ENCODE measurements at places on chromosomes 6 and 20. TPM values are rescaled to one million over a fixed set of nuclear protein-coding genes. Genes with fewer than 3 reads are reported as not detected.

GRCh38 chr6:113292646-113293422, 564.3 kb upstream of the MARCKS start:
- H3K4me1 ChIP-seq = no peaks in the 10 kb centered on the region
- H3K27me3 ChIP-seq = no peaks in the 10 kb centered on the region
- no peak for DNase-seq
- H3K4me3 ChIP-seq = no peak overlapping the region

DNA sequence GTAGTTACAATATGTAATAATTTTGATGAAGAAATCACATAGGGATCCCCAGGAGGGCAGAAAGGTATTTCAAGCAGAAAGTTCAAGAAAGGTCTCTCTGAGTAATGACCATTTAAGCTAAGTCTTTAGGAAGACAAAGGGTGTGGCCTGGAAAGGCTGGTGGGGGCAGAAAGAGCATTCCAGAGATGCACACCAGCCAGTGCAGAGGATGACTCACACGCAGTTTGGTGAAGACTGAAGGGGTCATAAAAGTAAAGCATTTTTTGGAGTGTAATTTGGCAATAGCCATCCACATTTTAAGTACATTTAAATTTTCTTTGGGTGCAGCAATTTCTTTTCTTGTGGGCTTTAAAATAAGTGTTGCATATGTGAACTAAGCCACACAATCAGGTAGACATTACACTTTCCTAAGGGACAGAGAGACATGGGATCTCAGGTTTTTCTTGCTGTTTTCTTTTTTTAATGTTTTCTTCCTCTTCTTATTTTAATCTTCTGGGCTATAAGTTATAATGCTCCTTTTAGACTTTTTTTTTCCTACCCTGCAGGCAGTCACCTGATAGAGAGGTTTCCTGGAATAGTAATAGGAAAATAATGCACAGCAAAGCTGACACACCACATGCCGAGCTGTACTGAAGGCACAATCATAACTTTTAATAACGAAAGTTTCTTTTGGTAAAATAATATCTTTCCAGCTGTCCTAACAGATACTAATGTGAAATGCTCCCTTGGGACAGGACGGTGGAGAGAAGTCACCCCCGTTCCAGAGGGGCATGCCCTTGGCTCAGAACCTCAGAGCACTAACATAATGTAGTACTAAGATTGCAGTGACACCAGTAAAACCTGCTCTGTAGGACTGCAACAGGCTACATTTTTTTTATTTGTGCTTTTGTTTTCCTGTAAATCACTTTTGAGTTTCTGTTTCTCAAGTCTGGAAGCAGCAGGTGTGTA, 49.6 kb upstream of the PTPRK start:
- no peak overlapping the region for H3K27ac ChIP-seq
- no peak for DNase-seq

DNA sequence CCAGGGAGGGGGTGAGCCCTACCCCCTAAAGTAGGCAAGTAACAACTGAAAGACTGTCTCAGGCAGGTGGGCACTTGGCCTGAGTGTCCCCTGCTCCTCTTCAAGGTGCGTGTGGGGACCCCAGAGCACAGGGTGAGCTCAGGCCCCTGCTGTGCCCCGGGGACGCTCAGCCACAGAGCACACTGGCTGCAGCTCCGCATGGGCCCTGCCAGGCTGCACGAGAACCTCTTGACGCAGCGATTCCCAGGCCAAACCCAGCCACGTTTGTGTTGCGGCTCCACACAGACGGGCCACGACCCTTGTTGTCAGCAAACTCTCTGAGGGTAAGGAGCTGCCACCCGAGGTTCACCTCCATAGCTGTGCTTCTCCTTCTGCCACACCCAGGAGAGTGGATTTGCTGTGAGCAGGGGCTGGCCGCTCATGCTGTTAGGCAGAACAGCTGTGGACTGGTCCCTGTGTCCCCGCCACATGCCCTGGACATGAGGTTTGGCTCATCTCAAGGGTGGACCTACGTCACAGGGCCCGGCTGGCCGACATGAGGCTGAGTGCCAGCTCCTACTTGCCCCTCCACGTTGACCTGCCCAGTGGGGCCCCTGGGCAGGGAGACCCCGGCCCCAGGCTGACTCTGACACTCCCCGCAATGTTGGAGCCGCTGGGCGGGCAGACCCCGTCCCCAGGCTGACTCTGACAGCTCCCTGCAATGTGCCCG, 29.7 kb upstream of the GATA5 start:
- H3K27me3 ChIP-seq = peaks cover 36% of the 10 kb centered on the region
- H3K36me3 ChIP-seq = no peaks in the 10 kb centered on the region
- DNase-seq = no peak
- no peaks in the 10 kb centered on the region for H3K4me1 ChIP-seq
- H3K27ac ChIP-seq = no peak overlapping the region

- no peak overlapping the region for H3K27ac ChIP-seq
- no peaks in the 10 kb centered on the region for H3K36me3 ChIP-seq
- H3K4me3 ChIP-seq = no peak overlapping the region
- no peak for DNase-seq
These were observed 82.2 kb downstream of the MYO6 start for GRCh38 chr6:75830959-75831885.

- no peaks in the 10 kb centered on the region for H3K36me3 ChIP-seq
- no peaks in the 10 kb centered on the region for H3K4me1 ChIP-seq
- no peak overlapping the region for H3K27ac ChIP-seq
- H3K27me3 ChIP-seq = no peaks in the 10 kb centered on the region
These were observed 751.0 kb downstream of the CD109 start for GRCh38 chr6:74447013-74447412.

DNA sequence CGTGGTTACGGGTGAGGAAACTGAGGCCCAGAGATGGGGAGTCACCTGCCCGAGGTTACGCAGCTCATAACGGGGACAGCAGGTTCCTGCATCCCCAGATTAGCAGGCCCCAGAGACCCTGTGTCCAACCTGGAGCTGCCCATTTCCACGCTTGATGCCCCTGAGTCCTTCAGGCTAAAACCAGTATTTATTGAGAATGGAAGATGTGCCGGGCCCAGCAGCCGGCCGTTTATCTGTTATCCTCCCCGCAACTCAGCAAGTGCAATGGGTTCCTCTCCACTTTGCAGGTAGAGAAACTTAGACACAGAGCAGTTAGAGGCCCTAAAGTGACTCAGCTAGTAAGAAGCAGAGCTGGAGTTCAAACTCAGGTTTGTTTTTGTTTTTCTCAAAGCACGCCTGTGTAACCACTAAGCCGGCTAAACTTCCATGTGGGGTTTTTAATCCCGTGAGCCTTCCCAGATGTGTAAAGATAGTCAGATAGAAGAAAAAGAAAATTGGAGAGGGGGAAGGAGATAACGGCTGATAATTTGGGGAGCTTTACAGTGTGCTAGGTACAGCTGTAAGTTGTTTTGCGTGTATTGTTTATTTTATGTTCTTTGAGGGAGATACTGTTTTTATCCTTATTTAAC, 775 bp downstream of the PFDN4 start:
- peaks cover 50% of the 10 kb centered on the region for H3K4me1 ChIP-seq
- DNase-seq = peak; percentile 35
- H3K27me3 ChIP-seq = no peaks in the 10 kb centered on the region
- peaks cover 22% of the 10 kb centered on the region for H3K36me3 ChIP-seq
- peak overlapping the region; percentile 100 for H3K4me3 ChIP-seq

DNA sequence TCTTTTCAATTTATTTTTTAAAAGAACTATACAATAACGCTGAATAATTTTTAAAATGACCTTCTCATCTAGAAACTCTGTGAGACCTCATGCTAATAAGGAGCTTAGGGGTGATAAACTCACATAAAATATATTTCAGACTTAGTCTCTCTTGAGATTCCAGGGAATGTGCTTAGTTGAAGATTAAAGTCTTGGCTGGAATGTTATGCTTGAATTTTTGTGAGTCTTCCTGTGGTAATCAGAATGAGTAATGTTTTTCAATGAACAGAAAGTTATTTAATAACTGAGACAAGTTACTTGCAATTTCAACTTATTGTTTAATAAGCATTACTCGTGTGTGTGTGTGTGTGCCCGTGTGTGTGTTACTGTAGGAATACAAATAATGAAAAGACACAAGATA, 379.9 kb upstream of the EPHA7 start:
- DNase-seq = no peak
- no peak overlapping the region for H3K27ac ChIP-seq
- no peaks in the 10 kb centered on the region for H3K36me3 ChIP-seq
- H3K27me3 ChIP-seq = no peaks in the 10 kb centered on the region

- H3K27ac ChIP-seq = no peak overlapping the region
- no peak for DNase-seq
- H3K27me3 ChIP-seq = no peaks in the 10 kb centered on the region
- no peak overlapping the region for H3K4me3 ChIP-seq
- H3K4me1 ChIP-seq = no peaks in the 10 kb centered on the region
These were observed 117.4 kb upstream of the GRIK2 start for GRCh38 chr6:101276066-101276465.

DNA sequence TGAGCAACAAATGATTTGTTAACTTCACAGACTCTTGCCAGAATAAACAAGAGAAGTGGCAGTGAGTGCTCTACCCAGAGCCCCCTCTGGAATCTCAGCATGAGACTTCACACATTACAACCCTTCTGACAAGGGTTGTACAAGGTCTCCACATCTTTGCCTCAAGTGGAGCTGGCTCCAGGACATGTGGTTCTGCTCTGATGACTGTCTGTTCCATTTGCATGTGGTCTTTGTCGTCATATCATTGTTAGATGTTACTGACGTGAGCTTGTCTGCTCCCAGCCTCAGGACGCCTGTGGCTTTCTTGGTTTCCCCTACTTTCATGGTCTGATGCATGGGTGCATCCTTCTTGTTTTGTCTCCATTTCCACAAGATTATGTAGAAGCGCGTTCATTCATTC, 115.0 kb downstream of the SLC24A3 start:
- H3K4me1 ChIP-seq = no peaks in the 10 kb centered on the region
- DNase-seq = no peak
- no peaks in the 10 kb centered on the region for H3K36me3 ChIP-seq
- H3K27ac ChIP-seq = no peak overlapping the region
- H3K4me3 ChIP-seq = no peak overlapping the region
- H3K27me3 ChIP-seq = no peaks in the 10 kb centered on the region

- DNase-seq = no peak
- no peak overlapping the region for H3K4me3 ChIP-seq
- H3K27ac ChIP-seq = no peak overlapping the region
- no peaks in the 10 kb centered on the region for H3K27me3 ChIP-seq
- H3K4me1 ChIP-seq = peaks cover 6% of the 10 kb centered on the region
These were observed 30.9 kb downstream of the ITPR3 start for GRCh38 chr6:33652002-33652401.

DNA sequence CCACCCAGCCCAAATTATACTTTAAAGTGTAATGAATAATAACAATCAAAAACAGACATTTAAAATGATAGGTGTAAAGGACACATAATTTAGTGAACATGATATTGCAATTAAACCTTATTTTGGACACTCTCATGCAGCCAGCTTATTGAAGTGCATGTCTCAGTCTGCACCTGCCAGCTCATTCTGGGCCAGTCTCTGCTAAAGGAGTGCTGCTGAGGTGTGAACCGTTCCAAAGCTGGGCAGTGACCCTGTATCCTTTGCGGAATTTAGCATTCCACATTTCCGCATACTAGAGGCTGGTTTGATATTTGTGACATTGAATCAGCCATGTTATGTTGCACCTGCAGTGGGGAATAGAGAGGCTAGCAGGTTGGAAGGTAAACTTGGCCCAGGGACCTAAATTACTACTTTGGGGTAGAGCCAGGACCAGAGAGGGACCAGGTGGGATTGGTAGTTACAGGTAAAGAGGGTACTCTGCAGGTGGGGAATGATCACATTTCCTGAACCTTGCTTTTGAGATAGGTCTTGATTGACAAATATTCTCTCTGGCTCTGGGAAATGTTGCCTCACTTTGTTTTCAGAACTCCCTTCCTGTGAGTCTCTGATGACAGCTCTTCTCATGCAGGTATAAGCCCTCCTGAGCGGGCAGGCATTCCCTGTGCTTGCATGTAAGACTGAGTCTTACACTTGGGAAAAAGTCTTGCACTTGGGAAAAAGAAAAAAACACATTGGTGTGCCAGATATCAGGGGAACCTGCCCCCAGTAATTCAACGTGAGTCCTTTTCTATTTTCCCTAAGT, 26.2 kb downstream of the TULP4 start:
- peak; percentile 39 for DNase-seq
- peaks cover 8% of the 10 kb centered on the region for H3K36me3 ChIP-seq
- H3K4me1 ChIP-seq = peaks cover 65% of the 10 kb centered on the region
- H3K27me3 ChIP-seq = no peaks in the 10 kb centered on the region
- no peak overlapping the region for H3K4me3 ChIP-seq
- peak overlapping the region; percentile 67 for H3K27ac ChIP-seq

Gene RSPH9
- 0.04 TPM for total RNA-seq

Gene BTN1A1
- not detected for total RNA-seq

Gene RIPOR2
- 0.06 TPM for total RNA-seq

Gene OR14J1
- total RNA-seq = not detected

Gene GHRH
- total RNA-seq = not detected
